Amniotic stem cell (primary cell): ENCODE measurements at places on chromosomes 2 and 18.

DNA sequence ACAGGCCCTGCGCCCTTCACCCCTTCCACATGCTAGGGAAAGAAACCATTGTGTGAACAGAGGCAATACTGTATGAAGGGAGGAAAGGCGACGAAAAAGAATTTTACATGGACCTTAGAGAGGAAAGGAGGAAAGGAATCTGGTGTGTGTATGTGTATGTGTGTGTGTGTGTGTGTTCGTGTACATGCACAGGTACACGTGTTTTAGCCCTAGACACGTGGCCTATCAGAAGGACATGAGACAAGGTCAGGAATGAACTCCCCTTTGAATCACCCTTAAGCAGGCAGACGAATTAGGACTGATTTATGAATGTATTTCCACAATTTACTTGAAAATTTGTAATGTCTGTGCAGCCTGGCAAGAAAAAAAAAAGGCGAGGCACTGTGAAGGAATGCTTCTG lies 276.0 kb downstream of the ZNF516 start:
- no peak for DNase-seq

DNA sequence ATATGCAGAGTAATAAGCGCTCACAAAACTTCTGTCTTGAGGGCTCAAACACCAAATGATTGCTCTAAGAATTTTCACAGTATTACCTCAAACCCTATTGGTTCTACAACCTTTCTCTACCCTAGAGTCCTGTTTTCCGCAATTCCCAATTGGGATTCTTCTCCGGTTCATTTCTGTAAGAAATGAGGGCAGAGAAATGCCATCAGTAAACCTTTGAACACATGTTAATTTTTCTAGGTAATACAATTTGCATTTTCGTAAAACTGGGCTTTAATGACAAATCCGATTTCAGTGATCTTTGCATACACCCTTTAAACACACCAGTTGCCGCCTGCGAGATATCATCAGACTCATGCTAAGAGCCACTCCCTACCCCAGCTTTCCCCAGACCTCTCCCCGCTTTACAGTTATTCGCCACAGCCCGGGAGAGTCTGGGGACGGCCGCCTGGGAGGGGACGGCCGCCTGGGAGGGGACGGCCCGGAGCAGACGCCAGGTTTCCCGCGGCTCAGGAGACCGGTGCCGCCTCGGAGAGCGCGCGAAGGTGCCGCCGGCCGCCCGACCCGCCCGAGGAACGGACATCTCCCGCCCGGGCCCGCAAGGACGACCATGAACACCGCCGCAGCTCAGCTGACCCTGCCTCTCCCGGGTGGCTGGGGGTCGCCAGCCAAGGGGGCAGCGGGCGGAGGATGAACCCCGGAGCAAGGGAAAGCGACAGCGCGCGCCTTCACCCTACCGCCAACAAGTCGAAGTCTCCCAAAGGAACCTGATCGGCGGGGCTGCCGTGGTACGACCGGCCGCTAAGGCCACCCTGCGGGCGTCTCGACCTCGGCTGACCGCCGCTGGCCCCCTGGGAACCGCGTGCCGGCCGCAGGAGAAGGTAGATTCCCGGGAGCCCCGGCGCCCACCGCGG lies 463 bp downstream of the SMC6 start:
- no peak for DNase-seq

DNA sequence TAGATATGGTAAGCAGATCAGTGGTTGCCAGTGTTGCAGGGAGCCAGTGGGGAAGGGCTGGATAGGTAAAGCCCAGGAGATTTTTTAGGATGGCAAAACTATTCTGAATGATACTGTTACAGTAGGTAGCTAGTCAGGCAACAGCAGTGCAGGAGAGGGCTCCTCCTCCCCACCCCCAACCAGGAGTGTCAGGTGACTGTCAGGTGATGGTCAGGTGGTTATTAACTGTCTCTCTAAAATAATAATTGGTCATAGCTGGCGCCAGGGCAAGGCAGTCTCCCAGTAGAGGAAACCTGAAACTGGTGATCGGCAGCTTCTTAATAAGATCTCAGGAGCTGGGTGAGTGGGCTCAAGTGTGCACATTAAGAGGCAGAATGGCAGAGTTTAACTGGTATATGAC lies 201.6 kb upstream of the PARD3B start:
- no peak for DNase-seq

GRCh38 chr2:219029829-219030165 lies 11.5 kb downstream of the CFAP65 start:
- DNase-seq: peak; percentile 22

- DNase-seq: no peak
These were observed 28.2 kb downstream of the SDC1 start for GRCh38 chr2:20196657-20197161.

- no peak for DNase-seq
These were observed 55.1 kb downstream of the LIMS1 start for GRCh38 chr2:108589372-108589771.

DNA sequence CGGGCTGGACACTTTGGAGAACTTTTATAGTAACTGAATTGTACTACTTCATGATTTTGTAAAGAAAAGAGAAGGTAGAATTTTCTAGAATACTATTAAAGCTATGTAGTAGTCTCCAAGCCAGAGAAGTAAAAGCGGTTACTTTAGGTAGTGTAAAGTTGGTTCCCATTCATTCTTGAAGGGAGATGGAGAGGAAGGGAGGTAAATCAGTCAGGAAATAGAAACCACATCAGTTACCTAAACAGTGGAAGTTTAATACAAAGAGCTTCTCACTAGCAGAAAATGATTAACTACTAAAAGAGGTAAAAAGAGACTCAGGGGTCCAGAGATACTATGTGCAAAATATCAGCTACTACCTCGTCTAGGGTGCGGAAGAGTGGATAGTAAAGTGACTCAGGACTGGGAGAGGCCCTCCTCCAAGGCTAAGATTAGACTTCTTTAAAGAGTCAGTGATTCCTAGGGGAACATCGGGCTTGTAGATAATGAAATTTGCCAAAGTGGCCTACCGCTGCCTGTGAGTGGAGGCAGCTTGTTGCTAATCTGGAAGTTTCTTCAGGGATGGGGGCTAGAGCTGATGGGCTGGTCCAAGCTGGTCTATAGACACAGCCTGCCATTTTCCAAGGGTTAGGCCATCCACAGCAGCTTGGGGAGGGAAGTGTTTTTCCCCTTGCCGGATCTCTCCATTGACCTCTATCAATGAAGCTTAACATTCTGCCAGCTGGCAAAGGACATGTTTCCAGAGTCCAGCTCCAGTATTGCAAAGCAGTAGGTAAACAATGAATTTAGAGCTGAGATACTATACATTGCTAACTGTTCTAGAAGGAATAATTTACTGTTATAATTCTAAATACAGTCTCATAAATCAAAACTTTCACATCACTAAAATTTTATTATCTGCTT lies 246.4 kb upstream of the BOD1L2 start:
- no peak for DNase-seq

GRCh38 chr18:24841536-24841935 lies 381.1 kb downstream of the HRH4 start:
- no peak for DNase-seq

- no peak for DNase-seq
These were observed 100.1 kb upstream of the ST3GAL5 start for GRCh38 chr2:85988914-85989270.

DNA sequence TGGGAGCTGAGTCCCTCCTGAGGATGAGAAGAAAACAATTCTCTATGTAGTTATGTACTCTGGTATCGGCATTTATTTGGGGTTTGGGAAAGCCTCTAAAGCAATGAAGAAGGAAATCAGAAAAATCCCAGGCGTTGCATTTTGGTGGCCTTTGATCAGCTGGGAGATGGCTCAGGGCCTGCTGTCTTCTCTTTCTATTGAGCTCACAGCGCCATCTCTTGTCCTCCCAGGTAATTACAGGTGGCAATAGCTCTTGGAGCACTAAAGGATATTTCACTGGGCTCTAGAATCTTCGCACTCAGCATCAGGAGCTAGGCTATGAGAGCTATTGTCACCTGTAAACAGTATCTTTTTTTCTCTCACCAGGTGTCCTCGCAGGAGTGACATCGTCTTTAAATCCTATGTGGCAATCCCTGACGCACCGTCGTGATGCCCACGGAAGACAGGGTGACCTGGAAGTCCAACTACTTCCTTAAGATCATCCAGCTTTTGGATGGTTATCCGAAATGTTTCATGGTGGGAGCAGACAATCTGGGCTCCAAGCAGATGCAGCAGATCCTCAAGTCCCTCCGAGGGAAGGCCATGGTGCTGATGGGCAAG lies 76.1 kb upstream of the PMAIP1 start:
- DNase-seq: peak; percentile 71

GRCh38 chr2:25482341-25482740 lies 140.6 kb upstream of the DNMT3A start:
- no peak for DNase-seq

GRCh38 chr2:178452870-178453269 lies 1.7 kb downstream of the PJVK start:
- DNase-seq: no peak

GRCh38 chr2:165017966-165018596 lies 62.8 kb upstream of the SLC38A11 start:
- DNase-seq: no peak

GRCh38 chr2:108870069-108870644 lies 83.6 kb downstream of the CCDC138 start:
- DNase-seq: no peak

DNA sequence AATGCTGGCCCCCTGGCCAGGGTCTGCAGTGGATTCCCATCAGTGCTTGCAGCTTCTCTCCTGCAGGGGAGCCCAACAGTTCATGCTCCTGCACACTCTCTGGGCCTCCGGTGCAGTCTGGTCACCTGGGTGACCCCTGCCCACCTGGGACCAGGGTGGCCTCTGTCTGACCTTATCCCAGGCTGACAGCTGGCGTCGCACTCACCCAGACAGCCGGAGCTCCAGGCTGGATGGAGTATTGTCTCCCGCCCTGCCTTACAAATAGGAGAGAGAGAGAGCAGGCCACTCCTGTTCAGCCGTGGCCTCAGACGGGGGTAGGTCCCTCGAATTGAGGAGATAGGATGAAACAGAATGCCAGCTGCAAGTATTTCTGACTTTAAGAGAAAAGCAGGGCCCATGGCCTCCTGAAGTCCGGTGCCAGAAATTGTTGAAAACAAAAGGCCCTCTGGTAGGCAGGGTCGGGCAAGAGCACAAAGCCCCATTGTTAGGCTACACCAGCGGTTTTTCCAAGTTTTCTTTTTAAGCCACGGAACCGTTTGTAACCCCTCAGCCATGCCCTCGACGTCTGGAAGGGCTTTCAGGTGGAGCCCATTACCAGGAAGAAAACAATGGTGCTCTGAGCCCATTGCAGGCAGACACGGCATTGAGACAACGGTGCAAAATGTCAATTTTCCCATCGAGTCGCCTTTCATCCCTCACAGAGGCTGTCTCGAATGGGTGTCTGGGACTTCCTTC lies 258.4 kb downstream of the BCL11A start:
- no peak for DNase-seq

GRCh38 chr18:75962036-75962572 lies 532.9 kb downstream of the ZNF516 start:
- DNase-seq: no peak

- no peak for DNase-seq
These were observed 278.7 kb downstream of the NRXN1 start for GRCh38 chr2:50753234-50753633.

- DNase-seq: no peak
These were observed 855.1 kb downstream of the TMEM182 start for GRCh38 chr2:103616891-103617290.

DNA sequence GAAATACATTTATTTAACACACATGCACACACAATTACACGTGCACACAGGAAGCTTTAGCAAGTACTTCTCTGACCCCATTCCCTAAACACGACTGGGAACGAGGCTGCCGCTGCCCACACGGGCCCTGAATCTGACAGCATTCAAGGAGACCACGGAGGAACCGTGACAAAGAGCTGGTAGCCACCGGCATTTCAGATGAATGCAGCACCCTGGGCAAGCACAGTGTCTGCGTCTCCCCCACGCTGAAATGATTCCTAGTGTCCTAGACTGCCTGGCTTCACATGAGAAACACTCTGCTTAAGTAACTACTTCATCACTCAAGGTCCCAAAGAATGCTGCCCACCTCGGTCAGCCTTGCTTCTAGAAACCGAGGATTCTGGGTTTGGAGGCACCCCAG lies 95.0 kb downstream of the HDAC4 start:
- no peak for DNase-seq

GRCh38 chr2:20071397-20072383 lies 20.3 kb upstream of the LAPTM4A start:
- peak; percentile 86 for DNase-seq

GRCh38 chr2:113282747-113283533 lies 4.2 kb upstream of the PAX8 start:
- DNase-seq: no peak

GRCh38 chr18:70659036-70659925 lies 370.4 kb downstream of the SOCS6 start:
- no peak for DNase-seq

- no peak for DNase-seq
These were observed 308.5 kb downstream of the NRXN1 start for GRCh38 chr2:50723286-50723938.

GRCh38 chr2:64487256-64488049 lies 33.5 kb downstream of the LGALSL start:
- no peak for DNase-seq

DNA sequence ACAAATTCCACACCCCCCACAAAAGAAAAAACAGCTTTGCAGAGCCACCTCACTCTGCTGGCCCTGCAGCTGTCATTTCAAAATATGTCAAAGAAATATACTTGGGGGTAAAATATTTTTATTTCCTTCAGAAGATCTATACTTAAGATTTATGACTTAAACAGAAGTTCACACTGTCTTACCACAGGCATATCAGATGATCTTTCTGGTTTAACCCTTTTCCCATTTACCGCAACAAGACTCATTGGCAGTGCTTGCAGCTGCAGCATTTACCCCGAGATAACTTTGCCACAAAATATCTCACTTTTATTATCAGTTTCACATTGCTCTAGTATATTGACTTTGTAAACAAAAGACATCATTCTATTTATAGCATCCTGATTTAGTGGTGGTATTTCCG lies 21.6 kb upstream of the SLC35G4 start:
- no peak for DNase-seq

- DNase-seq: no peak
These were observed 675.5 kb upstream of the SLC8A1 start for GRCh38 chr2:41127351-41127750.

GRCh38 chr2:204072443-204073324 lies 136.1 kb downstream of the ICOS start:
- no peak for DNase-seq

GRCh38 chr2:135337071-135337470 lies 193.9 kb downstream of the ZRANB3 start:
- no peak for DNase-seq

GRCh38 chr2:10575609-10576280 lies 114.0 kb downstream of the NOL10 start:
- peak; percentile 4 for DNase-seq

DNA sequence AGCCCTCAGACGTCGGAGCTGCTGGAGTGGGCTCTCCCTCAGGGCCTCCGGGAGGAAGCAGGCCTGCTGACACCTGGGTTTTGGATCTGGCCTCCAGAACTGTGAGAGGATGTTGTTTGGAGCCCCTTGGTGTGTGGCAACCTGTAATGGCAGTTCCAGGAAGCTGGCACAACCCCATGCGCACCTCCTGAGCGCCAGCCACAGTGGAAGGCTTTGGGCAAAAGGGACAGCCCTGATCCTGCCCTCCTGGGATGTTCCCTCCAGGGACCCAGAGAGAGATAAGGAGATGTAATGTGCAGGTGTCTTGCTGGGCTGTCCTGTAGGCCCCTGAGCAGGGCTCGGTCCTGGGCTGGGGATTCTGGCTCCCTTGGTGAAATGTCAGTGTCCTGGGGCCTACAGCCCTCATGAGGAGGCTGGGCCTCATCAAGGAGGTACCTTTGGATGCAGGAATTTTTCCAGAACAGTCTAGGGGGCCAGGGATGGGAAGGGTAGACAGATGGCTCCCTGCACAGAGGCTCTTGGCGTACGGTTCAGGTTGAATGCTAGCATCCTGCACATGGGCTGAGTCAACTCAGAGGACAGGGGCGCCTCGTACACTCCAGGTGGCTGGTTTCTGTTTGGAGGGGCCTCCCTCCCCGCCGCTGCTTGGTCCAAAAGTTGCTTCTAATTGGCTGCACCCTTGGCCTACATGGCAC lies 61.1 kb downstream of the ASB1 start:
- no peak for DNase-seq
